ENCODE measurements at places on chromosomes 3 and 15. TPM values are rescaled to one million over a fixed set of nuclear protein-coding genes. Genes with fewer than 3 reads are reported as not detected.
A peak's percentile ranks its signal among the peaks of the same experiment; 100 is the strongest.

Gene UBAP1L
- 0.12 TPM for total RNA-seq

Gene GPR160
- 0.24 TPM for total RNA-seq

Gene SV2B
- total RNA-seq: not detected

Gene RAB6B
- 0.29 TPM for total RNA-seq

Gene NR1I2
- total RNA-seq: not detected

Gene PARP15
- total RNA-seq: not detected

Gene RTP1
- total RNA-seq: not detected

Gene UNC13C
- total RNA-seq: not detected

DNA sequence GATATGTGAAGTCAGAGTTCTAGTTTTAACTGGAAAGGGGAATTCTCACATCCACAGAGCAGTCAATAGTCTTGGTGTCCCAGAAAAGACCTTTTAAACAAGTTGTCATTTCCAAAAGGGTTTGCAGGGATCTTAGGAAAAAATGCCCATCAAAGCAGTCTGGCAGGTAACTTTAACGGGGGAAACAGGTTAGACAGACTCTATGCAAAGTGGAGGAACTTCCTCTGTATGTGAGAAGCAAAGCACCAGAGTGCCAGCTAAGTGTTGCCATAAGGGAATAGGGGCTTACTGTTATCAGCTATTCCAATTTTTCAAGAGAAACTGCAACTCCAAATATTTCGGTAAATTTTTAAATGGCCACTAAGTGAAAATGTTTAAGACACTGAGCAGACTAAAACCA, 307.9 kb upstream of the MDFIC2 start:
- DNase-seq: no peak

- peak; percentile 78 for DNase-seq
These were observed 239.3 kb downstream of the DTWD1 start for GRCh38 chr15:49860101-49860500.

DNA sequence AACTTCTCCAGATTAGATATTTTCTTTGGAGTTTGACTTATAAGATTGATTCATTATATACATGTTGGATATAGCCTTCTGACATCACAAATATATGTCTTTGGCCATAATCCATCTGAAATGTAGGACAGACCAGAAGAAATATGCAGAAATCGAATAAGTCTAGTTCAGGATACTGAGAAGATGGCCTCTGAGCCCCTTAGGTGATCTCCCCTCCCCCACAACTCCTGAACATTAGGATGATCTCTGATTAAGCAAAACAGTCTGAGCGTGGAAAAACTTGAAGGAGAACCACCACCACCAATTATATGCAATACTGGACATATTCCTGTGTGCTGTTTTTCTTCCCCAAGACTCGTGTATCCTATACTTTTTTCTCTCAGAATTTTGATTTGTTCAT, 3.2 kb downstream of the SETD5 start:
- no peak for DNase-seq

DNA sequence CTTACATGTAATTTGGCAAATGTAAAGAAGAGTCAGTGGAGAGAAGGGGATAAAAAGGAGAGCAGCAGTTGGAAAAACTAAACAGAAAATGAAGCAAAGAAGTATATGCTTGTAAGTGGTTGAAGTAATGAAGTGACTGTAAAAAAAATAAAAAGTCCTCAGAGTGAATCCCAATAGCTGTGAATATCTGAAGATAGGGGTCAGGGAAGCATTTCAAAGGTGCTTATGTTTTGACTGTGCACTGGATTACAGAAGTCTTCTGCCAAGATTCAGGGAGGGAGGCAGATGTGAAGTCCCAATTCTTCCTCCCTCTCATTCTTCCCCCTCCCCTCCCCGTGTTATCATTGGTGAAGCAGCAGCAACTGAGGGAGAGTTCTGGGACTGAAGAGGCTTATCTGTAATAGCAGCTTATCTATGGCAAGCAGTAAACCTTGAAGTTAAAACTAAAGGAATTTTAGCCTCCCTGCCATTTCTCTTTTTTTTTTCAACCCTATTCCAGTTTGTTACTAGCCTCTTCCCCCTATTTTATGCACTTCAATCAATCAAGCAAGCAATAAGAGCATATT, 597.9 kb downstream of the IGSF11 start:
- DNase-seq: no peak

GRCh38 chr15:32730677-32731654, 13.2 kb downstream of the GREM1 start:
- peak; percentile 29 for DNase-seq

DNA sequence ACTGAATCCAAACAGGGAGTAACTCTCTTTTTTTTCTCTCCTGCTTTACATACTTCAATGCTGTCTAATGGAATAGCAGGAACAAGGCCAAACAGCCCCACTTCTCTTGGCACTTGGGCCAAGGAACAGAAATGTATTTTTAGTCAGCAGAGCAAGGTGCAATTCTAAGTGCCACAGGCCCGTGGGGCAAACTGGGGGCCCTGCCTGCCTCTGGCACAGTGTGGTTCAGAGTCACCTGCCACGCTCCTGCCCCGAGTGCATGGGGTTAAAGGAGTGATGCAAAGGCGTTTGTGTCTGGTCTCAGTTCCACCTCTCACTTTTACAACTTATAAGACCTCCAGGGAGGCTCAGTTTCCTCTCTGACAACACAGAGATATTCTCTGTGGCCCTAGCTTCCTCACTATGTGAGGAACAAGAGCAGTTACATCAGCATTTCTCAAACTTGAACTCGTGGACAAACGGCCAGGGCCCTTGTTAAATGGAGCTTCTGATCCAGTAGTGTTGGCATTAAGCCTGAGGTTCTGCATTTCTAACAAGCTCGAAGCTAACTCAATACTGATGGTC, 51.3 kb downstream of the LRIG1 start:
- no peak for DNase-seq

- peak; percentile 48 for DNase-seq
These were observed 50.4 kb downstream of the COL6A5 start for GRCh38 chr3:130395916-130396315.

- DNase-seq: no peak
These were observed 340.4 kb upstream of the KCNMB2 start for GRCh38 chr3:178195824-178196223.

DNA sequence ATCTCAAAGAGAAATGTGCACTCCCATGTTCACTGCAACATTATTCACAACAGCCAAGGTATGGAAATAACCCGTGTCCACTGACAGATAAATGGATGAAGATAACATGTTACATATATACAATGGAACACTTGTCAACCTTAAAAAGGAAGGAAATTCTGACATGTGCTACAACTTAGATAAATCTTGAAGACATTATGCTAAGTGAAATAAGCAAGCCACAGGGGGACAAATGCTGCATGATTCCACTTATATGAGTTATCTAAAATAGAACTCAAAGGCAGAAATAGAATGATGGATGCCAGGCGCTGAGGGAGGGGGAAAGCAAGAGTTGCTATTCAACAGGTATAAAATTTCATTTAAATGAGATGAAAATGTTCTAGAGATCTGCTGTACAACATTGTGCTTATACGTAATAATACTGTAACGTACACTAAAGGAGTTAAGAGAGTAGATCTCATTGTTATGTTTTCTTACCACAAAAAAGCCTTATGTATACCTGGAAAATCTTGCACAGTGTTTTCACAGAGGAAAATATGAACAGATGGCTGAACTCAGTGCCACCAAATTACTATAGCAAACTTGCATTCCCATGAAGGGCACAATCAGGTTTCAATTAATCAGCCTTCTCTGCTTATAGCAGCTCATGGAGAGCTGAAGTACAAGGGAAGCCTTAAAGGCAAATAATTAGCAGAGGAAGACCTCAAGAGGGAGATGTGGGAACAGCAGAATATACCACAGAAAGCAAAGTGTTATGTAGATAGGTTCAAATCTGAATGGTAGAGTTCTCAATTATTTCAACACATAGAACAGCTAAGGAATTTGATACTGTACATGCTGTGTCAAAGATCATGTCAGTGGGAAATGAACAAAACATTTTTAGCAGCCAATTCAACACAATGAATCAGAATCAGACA, 8.1 kb upstream of the VPS39 start:
- DNase-seq: no peak

DNA sequence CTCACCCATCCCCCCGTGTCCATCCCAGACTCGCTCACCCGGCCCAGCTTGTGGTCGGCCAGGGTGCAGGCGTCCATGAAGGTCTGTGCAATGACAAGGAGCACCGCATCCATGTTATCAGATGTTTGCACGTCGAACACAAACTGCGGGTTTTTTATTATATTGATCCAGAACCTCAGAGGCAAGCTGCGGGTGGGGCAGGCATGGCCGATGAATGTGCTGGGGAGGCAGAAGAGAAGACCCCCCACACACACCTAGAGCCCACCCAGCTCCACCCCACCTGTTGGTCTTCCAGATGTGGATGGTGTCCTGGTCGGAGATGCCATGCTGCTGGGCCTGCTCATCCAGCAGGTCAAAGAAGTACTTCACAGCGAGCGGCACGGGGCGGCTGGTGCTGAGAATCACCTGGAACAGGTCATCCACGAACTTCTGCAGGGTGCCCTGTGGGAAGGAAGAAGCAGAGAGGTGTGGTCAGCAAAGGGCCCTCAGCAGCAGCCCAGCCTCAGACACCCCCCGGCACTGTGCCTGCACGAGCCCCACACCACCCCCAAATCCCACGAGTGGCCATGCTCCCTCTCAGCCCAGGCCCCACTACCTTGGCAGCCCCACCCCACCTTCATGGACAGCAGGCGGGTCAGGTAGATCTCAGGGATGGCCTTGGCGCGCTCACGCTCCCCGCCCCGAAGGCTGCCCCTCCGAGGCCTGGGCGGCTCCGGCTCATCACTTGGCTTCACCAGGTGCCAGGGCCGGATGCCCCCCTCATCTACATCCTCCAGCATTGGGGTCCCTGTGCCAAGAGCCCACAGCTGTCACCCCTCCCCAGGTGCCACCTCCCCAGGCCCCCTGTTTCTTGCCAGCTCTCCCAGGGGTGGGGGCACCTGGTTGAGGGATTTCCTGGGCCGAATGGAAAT, 20.3 kb downstream of the PLXNB1 start:
- no peak for DNase-seq

- DNase-seq: peak; percentile 59
These were observed 2.4 kb upstream of the CFAP91 start for GRCh38 chr3:119700269-119700919.

DNA sequence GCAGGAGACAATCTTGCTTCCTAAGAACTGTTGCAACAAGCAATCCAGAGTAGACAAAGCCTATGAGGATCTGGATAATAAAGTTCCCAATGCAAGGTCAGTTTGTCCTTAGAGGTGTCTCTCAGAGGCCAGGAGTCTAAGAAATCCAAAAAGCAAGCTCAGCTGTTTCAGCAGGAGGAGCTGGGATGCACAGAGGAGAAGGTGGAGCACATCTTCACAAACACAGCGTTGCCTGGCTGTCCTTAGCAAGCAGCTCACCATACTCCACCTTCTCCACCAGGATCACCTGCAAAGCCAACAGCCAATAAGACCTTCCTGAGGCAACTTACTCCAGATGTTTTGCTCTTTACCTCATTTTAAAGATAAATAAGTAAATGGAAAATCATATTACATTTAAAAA, 365 bp downstream of the ZBED2 start:
- no peak for DNase-seq

DNA sequence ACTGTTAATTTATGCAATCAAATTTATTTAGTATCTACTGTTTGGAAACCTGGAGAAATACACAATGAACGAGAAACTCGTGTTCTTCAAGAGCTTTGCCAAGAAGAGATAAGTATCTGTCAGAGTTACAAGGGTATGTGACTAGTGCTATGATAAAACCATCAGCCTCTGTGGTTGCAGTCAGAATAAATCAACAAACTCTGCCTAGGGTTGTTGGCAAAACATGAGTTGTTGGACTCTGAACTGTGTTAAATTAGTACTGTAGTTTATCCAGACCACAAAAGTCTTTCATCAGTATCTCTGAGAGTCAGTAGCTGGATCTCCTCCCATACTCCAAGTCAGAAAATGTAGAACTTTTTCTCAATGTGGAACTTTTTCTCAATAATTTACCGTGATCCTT, 918.4 kb downstream of the NAALADL2 start:
- no peak for DNase-seq

- DNase-seq: peak; percentile 4
These were observed 86.5 kb upstream of the PRR20G start for GRCh38 chr3:127374086-127375010.

DNA sequence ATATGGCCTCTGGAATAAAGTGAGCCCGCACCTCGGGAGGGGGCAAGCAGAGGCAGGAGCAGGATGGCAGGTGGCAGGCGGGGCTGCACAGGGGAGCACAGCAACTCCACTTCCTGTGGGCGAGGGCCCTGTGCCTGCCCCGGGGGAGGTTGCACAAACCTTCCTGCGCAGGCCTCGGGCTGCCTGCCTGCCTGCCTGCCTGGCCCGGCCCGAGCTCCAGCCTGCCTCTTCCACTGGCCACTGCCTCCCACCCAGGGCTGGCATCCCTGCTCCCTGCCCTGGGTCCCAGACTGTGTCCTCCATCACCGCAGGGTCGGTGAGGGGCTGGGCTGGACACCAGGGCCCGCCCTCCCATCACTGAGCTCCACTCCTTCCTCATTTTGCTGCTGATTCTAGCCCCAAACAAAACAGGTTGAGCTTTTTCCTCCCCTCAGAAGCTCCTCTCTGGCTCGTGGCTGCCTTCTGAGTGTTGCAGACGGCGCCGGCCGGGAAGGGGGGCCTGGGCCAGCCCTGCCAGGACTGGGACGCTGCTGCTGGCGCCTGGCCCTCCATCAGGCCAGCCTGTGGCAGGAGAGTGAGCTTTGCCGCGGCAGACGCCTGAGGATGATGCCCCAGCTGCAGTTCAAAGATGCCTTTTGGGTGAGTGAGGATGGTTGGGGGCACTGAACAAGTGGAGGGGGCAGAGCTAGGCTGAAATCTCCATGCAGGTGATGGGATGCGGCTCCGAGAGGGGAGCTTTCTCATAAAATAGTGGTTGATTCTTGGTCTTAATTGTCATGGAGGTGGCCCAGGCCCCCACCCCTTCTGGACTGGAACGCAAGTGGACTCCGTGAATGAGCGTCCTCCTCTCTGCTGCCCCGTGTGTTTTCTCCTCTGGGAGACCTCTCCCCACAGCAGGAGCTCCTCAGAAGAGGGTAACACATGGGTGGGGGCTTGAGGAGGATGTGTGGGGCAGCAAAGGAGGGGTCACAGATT, at the start of gene PSTPIP1:
Gene PSTPIP1, plus strand, starts transcription at position 156 of the 975 bp plus-strand sequence. Its CDS starts 448 bp downstream, at position 604.
- no peak for DNase-seq

DNA sequence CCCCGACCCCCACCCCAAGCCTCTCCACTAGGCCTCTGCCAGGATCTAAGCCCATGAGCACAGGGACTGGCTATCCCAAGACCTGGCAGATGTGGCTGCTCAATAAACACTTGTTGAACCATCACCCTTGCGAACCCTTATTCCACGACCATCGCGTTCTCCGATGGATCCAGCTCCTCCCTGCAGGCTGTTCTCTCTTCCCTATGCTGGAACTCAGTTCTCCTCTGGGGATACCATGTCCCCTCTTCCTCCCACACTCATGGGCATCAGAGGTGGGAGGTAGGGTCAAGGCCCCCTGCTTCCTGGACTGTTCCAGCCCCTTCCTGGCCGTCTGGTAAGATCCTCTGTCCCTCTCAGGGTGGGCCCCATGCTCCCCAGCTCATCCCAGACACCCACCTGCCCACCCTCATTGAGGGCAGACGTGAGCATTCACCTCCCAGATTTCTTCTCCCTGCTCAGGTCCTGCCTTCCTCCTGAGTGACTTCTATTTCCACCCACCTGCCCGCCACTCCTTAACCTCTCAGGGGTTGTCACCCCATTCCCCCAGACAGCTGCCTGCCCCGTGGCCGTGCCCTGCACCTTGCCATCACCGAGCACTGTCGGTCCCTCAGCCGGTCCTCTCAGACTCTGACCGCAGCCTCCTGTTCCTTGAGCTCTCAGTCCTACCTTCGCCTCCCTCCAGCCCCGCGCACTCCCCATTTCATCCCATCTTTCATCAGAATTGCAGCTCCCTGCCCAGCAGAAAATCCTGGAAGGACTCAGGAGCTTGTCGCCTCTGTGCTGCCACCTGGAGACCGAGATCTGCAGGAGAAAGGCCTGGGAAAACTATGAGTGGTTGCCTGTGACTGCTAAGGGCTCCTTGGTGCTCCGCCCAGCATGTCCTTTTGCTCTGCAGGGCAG, 42.0 kb downstream of the PML start:
- DNase-seq: peak; percentile 57
